ENCODE measurements at places on chromosomes 16 and 17. TPM values are rescaled to one million over a fixed set of nuclear protein-coding genes. Genes with fewer than 3 reads are reported as not detected.
A peak's percentile ranks its signal among the peaks of the same experiment; 100 is the strongest.

The SCIMP gene
- total RNA-seq: 0.17 TPM

GRCh38 chr16:35221482-35222185, 1762.2 kb downstream of the TP53TG3F start:
- DNase-seq: no peak
- H3K27me3 ChIP-seq: no peaks in the 10 kb centered on the region
- no peak overlapping the region for H3K27ac ChIP-seq
- peaks cover 5% of the 10 kb centered on the region for H3K36me3 ChIP-seq
- no peaks in the 10 kb centered on the region for H3K4me1 ChIP-seq

GRCh38 chr17:29007860-29008455, 2.1 kb upstream of the SEZ6 start:
- DNase-seq: no peak
- H3K4me1 ChIP-seq: no peaks in the 10 kb centered on the region
- H3K36me3 ChIP-seq: no peaks in the 10 kb centered on the region
- H3K4me3 ChIP-seq: no peak overlapping the region
- peaks cover 39% of the 10 kb centered on the region for H3K27me3 ChIP-seq
- H3K27ac ChIP-seq: no peak overlapping the region

- peaks cover 69% of the 10 kb centered on the region for H3K4me1 ChIP-seq
- peak; percentile 79 for DNase-seq
- peak within 1 kb of the TSS; percentile 90 for H3K27ac ChIP-seq
- H3K36me3 ChIP-seq: no peaks in the 10 kb centered on the region
- no peaks in the 10 kb centered on the region for H3K27me3 ChIP-seq
Observed at GRCh38 chr16:50681021-50681885, at the start of gene SNX20. Gene SNX20 (minus strand): TSS chr16:50681312. CDS start chr16:50677526, 3,786 bp downstream.

DNA sequence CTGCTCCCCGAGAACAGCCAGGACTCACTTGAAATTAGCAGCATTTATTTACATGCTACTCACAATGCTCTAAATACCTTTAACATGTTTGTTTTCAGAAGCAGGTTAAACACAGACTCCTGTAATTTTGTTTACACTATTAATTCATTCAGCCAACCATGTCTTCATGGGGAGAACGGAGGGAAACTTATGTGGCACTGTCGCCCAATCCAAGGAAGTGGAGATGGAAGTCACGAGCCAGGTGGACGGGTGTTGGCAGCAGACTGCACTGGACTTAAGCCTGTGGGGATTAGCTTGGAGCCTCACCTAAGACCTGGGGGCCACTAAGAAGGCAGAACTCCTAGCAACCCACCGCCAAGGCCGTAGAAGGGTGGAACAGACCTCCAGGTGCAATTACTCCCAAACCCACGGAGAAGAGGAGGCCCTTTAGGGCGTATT, 8.8 kb upstream of the GFAP start:
- H3K4me1 ChIP-seq: no peaks in the 10 kb centered on the region
- DNase-seq: no peak
- no peaks in the 10 kb centered on the region for H3K36me3 ChIP-seq
- H3K4me3 ChIP-seq: no peak overlapping the region
- no peak overlapping the region for H3K27ac ChIP-seq

The PTGES3L gene
- total RNA-seq: 0.55 TPM

The PRPF8 gene
- 422 TPM for total RNA-seq

- no peaks in the 10 kb centered on the region for H3K27me3 ChIP-seq
- DNase-seq: peak; percentile 44
- peak overlapping the region; percentile 91 for H3K4me3 ChIP-seq
- H3K4me1 ChIP-seq: peaks cover 25% of the 10 kb centered on the region
Observed at GRCh38 chr17:81553616-81554181, 1.5 kb upstream of the FAAP100 start.
